ENCODE measurements at places on chromosomes 3 and 15. TPM values are rescaled to one million over a fixed set of nuclear protein-coding genes. Genes with fewer than 3 reads are reported as not detected.

SLC6A11 gene
- 0.06 TPM for polyA plus RNA-seq

- DNase-seq: no peak
Measured at GRCh38 chr15:61011576-61012336, 217.3 kb downstream of the RORA start.

GPR156 gene
- 2.7 TPM for polyA plus RNA-seq

GRCh38 chr15:94576889-94577533 lies 345.6 kb downstream of the MCTP2 start:
- no peak for DNase-seq

GRCh38 chr3:71006810-71007785 lies 576.4 kb downstream of the FOXP1 start:
- DNase-seq: no peak

DNA sequence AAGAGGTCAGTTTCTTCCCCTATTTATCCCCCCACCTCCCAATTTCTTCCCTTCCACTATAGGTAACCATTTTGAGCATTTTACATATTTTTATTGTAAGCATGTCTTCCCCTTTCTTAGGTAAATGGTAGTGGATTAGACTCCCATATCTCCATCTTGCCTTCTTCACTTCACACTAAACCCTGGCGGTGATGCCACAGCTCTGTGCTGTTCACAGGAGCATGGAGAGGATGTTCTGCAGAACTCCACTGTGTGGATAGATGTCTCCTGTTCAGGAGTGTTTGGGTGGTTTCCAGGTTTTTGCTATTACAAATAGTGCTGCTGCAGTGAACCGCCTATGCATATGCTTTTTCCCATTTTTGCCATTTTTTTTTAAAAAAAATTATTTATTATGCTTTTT lies 182.7 kb downstream of the NSMCE3 start:
- no peak for DNase-seq

DNA sequence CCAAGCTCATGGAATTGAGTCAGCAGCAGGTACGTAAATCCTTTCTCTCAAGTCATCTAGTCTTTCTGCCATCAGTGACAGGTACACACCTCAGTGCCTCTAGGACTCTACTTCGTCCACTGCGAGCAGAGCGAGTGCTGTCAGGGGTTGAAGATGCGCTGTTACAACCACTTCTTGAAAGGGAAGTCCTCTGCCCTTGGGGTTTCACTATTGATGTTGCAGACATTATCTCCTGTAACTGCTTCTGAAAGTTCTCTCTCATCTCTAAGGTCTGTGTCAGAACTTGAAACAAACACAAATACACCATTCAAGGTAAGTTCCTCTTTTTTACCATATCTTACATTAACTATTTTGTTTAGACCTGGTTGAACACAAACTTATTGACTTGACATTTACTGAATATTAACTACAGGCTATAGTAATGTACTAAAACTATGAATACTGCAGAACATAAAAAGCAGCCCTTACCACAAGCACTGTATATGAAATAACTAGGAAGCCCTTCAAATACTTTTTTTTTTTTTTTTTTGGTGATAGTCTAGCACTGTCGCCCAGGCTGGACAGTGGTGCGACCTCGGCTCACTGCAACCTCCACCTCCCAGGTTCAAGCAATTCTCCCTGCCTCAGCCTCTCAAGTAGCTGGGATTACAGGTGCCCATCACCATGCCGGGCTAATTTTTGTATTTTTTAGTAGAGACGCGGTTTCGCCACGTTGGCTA lies 41.5 kb downstream of the TOPBP1 start:
- DNase-seq: no peak

GRCh38 chr15:54528021-54528420 lies 549.8 kb downstream of the UNC13C start:
- DNase-seq: no peak

DNA sequence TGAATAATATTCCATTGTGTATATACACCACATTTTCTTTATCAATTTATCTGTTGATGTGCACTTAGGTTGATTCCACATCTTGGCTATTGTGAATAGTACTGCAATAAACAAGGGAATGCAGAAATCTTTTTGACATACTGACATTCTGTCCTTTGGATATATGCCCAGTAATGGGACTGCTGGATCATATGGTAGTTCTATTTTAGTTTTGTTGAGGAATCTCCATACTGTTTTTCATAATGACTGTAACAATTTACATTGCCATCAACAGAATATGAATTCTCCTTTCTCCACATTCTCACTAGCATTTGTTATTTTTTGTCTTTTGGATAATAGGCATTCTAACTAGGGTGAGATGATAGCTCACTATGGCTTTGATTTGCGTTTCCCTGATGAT lies 174.7 kb downstream of the IGSF11 start:
- DNase-seq: no peak

DNA sequence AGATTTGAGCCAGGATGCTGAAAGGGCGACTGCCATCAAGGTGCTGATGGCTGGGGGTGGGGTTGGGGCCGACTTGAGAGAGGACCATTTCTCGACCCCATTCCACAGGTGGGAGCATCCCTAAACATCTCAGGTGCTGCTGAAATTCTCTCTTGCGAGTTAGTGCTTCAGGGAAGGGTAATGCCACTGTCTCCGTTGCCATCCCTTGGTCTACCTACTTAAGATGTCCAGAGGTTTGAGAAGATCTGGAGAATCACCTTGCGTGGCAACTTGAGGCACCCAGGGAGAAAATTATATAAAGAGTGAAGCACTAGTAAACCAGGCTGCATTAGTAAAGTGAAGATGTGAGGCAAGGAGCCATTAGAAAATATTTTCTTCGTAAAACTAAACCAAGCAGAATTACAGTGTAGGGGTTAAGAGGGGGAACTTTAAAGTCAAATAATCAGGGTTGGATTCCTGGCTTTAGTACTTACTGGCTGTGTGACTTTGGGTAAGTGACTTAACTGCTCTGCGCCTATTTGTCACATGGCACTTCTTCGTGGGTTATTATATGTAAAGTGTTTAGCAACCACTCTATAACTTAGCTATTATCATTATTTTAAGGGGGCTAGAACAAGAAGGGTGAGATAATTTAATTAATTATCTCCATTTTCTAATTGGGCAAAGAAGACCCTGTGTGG lies 662 bp upstream of the RFTN1 start:
- no peak for DNase-seq

GRCh38 chr15:51288143-51289065 lies 50.0 kb downstream of the CYP19A1 start:
- no peak for DNase-seq

DNA sequence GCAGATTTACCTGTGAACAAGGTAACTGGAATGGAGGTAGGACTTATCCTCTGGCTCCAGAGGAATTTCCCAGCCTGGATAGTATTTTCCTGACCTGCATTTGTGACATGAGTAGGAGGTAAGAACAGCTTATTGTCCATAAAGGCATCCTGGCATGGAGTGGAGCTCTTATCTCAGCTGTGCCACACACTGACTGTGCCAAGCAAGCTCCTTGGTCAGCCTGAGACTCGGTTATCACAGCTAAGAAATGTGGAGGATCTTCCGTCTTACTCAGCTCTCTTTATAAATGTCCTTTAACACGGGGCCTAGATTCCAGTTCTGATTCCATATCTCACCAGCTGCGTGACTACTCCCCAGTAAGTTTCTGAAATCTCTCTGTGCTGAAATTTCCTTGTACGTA lies 38.9 kb downstream of the SLCO3A1 start:
- DNase-seq: no peak

DNA sequence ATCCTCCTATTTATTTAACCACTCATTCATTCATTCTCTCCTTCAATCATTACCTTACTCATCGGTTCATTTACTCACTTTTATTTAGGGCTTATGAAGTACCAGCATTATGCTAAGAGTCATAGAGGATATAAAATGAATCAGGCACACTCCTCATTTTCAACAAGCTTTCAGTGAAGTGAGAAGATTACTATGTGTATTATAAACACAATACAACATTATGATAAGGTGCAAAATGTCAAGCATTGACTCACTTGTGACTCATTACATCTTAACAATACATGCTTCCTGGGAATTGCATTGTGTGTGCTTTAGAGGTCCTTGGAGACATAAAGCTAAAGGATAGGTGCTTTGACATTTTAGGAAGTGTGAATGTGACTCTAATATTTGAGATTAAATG lies 60.4 kb downstream of the PLAAT1 start:
- no peak for DNase-seq

CATSPER2 gene
- 2.5 TPM for polyA plus RNA-seq

CPLX3 gene
- polyA plus RNA-seq: not detected

STAC gene
- 35.4 TPM for polyA plus RNA-seq

RAD18 gene
- polyA plus RNA-seq: 4.4 TPM

- no peak for DNase-seq
Measured at GRCh38 chr3:104537323-104537722, 829.4 kb upstream of the ALCAM start.

FBLN2 gene
- 34.2 TPM for polyA plus RNA-seq

DNA sequence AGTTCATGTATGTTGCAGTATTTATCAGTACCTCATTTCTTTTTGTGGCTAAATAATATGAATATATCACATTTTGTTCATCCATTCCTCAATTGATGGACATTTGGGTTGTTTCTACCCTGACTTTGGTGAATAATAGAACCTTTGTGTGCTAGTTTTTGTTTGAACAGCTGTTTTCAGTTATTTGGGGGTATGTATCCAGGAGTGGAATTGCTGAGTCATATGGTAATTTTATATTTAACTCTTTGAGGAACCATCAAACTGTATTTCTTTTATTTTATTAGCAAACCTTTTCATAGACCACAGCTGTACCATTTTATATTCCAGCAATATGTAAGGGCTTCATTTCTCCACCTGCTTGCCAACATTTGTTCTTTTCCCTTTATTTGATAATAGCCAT lies 38.4 kb upstream of the RBM5 start:
- no peak for DNase-seq

DNA sequence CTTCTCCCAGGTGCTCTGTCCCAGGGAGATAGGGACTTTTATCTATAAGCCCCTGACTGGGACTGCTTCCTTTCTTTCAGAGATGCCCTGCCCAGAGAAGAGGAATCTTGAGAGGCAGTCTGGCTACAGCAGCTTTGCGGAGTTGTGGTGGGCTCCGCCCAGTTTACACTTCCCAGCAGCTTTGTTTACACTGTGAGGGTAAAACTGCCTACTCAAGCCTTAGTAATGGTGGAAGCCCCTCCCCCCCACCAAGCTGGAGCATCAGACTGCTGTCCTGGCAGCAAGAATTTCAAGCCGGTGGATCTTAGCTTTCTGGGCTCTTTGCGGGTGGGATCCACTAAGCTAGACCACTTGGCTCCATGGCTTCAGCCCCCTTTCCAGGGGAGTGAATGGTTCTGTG lies 253.8 kb upstream of the ARL6 start:
- no peak for DNase-seq

GP5 gene
- 0.18 TPM for polyA plus RNA-seq

DNA sequence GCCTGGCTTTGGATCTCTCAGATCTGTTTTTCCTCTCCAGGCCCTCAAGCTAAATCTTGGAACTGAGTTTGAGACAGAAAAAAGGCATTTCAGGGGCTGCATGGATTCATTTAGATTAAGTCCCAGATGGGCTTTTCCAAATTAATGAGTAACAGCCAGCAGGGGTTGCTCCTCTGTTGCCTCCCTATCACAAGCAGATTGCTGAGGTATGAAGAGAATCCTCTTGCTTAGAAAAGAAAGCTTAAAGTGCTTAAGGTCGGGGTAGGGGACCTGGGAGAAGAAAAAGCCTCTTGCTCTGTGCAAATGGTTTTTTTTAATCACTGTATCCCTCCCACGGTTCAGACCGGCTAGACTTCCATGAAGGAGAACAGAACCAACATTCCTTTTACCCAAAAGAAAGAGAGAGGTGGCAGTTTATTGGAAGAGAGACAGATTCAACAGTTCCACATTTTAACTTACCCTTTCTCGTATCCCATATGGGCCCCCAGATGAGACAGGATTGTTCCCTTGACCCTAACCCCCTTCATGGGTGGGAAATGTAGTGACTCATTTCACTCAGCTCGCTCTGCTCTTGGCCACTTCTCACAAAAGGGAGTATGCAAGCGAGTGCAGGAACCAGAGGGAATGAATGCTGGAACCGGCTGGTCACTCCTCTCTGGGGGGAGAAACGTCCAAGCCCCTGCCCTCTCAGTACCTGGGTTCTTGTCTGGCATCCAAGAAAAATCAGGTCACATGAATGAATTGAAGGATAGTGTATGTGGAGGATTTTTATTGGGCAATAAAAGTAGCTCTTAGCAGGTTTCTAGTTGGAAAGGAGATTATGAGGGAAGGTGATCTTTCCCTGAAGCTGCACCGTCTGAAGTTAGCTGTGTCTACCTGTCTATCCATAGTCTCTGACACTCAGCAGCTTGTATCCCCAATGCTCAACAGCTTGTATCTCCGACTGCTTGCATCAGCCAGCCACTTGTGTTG lies 745.2 kb downstream of the SI start:
- no peak for DNase-seq

DNA sequence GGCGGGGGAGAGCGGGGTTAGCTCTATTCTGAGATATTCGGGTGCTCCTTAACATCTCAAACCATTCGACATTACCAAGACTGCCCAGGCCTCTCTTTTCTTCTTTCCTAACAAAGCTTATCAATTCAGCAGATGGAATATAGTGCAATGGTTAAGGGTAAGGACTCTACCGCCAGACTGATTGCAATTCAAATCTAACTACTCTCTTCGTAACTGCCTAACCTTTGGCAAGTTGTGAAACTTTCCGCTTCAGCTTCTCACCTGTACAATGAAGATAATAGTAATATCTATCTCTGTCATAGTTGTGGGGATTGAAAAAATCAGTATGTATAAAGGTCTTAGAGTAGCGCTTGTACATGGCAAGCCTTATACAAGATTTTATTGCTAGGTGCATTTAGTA lies 972 bp downstream of the UBA5 start:
- DNase-seq: no peak

PLA2G4F gene
- 0.35 TPM for polyA plus RNA-seq

FBXO45 gene
- polyA plus RNA-seq: 14.0 TPM

DNA sequence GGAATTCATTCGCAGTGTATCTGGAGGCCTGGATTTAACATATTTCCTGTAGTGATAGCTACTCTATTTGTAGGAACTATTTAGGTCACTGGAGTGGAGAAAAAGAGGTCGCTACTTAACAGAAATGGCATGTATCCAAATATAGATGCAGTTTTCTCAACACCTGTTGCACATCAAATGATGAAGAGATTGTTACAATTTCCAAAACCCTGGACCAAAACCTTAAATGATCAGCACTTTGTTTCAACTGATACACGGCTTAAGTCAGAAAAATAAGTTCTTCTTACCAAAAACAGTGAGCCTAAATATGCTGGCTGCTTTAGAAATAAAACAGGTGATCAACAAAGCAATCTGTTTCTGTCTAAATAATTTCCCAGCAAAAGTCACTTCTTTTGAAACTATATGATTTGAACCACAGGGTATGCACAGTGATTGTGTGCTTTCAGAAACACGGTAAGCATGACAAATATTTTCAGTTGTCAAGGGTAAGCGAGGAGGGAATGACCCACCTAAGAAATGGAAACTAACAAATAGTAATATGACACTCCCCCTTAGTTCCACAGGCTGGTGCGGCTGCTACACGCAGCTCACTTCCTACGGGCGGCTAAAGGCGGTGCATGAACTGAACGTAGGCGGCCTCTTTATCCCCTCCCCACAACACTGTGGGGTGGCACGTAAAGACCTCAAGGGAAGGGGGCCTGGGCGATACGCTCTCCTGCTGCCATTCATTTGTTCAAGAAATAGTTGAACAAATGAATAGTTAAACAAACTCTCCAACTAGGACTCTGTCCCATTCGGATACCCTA lies 1.1 kb downstream of the EHD4 start:
- DNase-seq: peak; percentile 50
